ENCODE measurements at places on chromosomes 12 and 14.

- H3K27me3 ChIP-seq: peaks cover 3% of the 10 kb centered on the region
- H3K4me3 ChIP-seq: no peak overlapping the region
- no peak for DNase-seq
- peaks cover under 1% of the 10 kb centered on the region for H3K4me1 ChIP-seq
- H3K36me3 ChIP-seq: no peaks in the 10 kb centered on the region
Observed at GRCh38 chr14:105039458-105040205, 18.7 kb upstream of the CDCA4 start.

- DNase-seq: no peak
- H3K4me1 ChIP-seq: peaks cover 24% of the 10 kb centered on the region
- no peaks in the 10 kb centered on the region for H3K27me3 ChIP-seq
- H3K36me3 ChIP-seq: peaks cover 25% of the 10 kb centered on the region
- H3K27ac ChIP-seq: peak overlapping the region; percentile 88
- peak overlapping the region; percentile 73 for H3K4me3 ChIP-seq
Observed at GRCh38 chr14:89185919-89186855, 230.8 kb downstream of the FOXN3 start.

DNA sequence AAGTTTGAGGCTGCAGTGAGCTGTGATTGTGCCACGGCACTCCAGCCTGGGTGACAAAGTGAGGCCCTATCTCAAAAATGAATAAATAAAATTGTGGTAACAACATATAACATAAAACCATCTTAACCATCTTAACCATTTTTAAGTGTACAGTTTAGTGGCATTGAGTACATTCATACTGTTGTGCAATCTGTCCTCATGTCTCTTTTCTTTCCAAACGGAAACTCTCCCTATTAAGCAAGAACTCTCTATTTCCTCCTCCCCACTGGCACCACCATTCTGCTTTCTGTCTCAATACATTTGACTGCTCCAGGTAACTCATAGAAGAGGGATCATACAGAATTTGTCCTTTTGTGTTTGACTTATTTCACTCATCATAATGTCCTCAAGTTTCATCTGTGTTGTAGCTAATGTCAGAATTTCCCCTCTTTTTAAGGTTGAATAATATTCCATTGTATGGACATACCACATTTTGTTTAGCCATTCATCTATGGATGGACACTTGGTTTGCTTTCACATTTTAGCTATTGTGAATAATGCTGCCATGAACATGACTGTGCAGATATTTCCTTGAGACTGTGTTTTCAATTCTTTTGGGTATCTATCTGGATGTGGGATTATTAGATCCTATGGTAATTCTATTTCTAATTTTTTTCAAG is 4.4 kb upstream of the MARK3 start:
- no peak for DNase-seq
- no peaks in the 10 kb centered on the region for H3K4me1 ChIP-seq
- no peak overlapping the region for H3K4me3 ChIP-seq

- peaks cover 3% of the 10 kb centered on the region for H3K36me3 ChIP-seq
- H3K27ac ChIP-seq: no peak overlapping the region
- peaks cover 7% of the 10 kb centered on the region for H3K4me1 ChIP-seq
- no peak overlapping the region for H3K4me3 ChIP-seq
Observed at GRCh38 chr14:88129306-88130056, 124.5 kb downstream of the GPR65 start.

GRCh38 chr14:60647081-60647836 is 2.0 kb downstream of the SIX1 start:
- H3K4me1 ChIP-seq: peaks cover 7% of the 10 kb centered on the region
- peaks cover 27% of the 10 kb centered on the region for H3K27me3 ChIP-seq
- DNase-seq: no peak

DNA sequence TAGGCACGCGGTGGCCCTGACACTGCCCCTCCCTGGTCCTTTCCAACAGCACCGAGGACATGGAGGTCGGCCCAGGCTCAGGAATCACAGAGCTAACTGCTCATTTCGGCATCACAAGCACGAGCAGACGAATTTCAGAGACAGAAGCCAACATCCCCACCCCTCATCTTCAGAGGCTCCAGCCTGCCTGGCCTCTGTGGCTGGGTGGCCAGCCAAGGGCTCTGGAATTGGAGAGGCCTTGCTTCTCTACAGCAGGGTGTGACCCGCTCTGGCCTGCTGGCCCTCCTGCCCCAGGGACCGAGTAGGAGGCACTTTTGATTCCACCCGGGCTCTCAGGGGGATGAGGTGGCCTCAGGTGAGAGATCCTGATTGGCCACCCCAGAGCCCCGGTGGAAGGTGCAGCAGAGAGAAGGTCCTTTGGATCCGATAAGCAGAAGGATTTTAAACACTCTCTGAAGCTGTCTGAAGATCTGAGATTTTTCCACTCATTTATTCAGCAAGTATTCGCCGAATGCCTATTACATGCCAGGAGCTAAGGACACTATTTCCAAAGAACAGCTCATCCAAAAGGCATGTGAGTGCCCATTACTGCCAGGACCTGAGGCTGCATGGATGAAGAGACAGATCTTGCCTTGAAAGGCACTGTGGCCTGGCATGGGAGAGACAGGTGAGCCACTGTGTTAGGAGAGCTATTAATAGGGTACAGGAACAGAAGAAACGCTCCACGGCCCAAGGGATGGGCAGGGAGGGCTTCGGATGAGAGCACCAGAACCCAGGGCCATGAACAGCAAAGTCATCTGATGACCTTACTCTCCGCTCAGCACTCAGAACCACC is 10.2 kb downstream of the BAG5 start:
- no peak for DNase-seq
- H3K27ac ChIP-seq: no peak overlapping the region
- H3K36me3 ChIP-seq: peaks cover 6% of the 10 kb centered on the region
- H3K4me1 ChIP-seq: peaks cover 9% of the 10 kb centered on the region

DNA sequence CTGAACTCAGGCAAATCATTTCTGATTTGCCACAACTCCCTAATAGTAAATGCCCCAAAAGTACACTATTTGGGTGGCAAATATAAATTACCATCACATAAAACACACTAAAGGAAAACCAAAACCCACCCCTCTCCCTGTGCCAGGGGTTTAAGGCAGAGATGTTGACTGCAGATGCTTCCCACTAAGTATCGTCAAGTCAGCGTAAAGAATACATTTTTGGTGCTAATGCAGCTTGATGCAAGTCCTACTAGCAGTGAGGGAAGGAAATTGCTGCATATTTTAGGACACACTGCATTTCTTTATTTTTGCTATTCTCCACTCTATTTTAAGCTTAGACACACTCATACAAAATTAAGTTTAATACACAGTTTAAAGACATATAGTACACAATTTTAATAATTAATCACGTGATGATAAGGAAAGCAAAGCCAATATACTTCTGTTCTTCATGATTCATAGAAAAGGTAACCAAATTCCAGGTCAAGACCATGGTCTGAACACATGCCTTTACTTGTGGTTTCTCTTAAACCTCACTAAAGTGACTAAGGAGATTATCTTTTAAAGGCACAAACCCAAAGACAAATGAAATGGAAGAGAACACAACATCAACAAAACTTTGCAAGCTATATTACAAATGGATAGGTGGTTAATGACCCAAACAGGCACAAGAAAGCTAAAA is 162.2 kb downstream of the STXBP6 start:
- H3K27me3 ChIP-seq: peaks cover 8% of the 10 kb centered on the region
- no peak overlapping the region for H3K27ac ChIP-seq
- H3K4me1 ChIP-seq: no peaks in the 10 kb centered on the region
- DNase-seq: no peak
- no peak overlapping the region for H3K4me3 ChIP-seq
- H3K36me3 ChIP-seq: no peaks in the 10 kb centered on the region

DNA sequence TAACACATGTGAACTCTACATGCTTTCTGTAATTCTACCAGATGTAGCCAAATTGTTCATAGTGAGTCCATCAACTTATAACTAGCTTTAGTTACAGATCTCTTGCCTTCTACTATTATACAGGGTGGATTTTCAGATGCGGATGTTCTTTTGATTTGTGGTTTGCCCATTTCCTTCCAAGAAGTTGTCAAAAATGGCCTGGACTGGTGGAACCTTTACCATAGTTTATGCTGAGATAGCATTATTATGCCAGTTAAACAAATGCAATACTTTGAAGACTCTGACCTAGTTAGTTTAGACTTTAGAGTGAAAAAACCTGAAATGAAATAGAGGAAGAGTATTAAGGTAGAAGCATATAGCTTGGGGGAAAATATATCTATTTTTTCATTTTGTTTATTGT is 27.4 kb upstream of the CFL2 start:
- no peaks in the 10 kb centered on the region for H3K27me3 ChIP-seq
- no peak for DNase-seq
- peaks cover 2% of the 10 kb centered on the region for H3K4me1 ChIP-seq

DNA sequence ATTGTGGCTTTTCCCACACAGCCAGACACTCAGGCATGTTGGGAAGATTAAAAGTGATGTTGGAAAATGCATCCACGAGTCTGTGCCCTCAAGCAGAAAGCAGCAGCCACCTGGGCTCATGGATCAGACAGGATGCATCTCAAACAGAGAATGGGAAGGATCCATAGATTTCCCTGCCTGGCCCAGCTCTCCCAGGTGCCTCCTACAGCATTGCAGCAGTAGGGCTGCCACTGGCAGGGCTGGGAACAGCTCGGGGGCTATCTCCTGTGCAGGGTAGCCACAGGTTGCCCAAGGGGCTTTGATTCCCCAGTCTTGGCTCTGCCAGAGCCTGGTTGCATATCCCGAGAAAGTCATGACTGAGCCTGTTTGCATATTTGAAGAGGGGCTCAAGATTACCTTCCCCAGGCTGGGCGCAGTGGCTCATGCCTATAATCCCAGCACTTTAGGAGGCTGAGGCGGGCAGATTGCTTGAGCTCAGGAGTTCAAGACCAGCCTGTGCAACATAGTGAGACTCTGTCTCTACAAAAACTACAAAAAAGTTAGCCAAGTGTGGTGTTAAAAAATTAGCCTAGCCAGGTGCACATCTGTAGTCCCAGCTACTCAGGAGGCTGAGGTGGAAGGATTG is 19.5 kb downstream of the C14orf132 start:
- H3K36me3 ChIP-seq: no peaks in the 10 kb centered on the region
- peaks cover 16% of the 10 kb centered on the region for H3K27me3 ChIP-seq
- no peak overlapping the region for H3K4me3 ChIP-seq
- DNase-seq: no peak

DNA sequence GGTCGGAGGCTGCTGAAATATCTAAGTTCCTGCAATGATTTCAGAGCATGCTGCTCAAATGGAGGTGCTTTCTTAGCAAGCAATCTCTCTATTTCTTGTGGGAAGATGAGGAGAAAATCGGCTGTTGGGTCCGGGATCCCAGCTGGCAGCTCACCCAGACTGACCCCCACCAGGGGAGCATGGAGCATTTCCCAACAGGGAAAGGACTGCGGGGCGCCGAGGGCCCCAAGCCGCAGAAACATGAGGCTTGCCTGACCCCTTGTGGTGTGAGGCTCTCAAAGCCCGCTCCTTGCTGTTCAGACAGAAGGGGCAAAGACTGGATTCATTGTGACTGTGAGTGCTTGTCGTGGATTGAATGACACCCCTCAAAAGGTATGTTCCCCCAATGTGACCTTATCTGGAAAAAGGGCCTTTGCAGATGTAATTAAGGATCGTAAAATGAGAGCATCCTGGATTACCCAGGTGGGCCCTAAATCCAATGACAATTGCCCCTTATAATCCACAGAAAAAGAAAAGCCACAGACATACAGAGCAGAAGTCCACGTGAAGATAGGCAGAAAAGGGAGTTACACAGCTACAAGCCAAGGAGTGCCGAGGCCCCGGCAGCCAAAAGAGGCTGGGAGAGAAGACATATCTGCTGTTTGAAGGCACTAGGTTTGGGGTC is 116.3 kb upstream of the VASH1 start:
- H3K27ac ChIP-seq: no peak overlapping the region
- H3K27me3 ChIP-seq: peaks cover 16% of the 10 kb centered on the region
- H3K36me3 ChIP-seq: no peaks in the 10 kb centered on the region
- H3K4me3 ChIP-seq: no peak overlapping the region

DNA sequence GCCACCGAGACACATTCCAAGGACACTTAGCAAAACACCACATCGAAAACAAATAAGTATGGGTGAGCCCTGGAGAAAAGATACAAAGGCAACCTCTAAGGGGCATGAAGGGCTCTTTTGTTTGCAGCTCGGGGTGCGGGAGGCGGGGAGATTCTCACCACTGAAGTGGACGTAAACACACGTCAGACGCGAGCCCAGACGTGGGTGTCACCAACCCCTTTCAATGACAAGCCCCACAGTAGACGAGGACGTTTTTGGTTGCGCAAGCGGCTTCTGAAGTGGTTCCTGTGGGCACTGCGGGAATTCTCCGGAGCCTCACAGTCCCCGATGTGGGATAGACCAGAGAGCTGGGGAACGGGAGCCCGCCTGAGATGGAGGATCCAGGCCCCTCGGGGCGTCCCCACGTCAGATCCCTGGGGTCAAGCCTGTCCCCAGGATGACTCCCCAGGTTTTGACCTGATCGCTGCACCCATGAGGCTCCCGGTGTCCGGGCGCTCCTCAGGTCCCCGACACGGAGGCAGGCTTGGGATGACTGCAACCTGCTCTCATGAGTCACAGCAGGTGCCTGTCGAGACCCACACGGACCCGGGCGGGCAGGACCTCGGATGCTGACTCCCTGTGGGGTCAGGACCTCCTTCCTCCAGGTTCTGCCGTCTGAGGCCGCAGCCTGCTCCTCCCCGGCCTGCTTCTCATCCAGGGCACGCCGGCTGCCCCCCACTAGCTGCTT is 20.3 kb upstream of the ADGRD1 start:
- H3K4me1 ChIP-seq: no peaks in the 10 kb centered on the region
- no peaks in the 10 kb centered on the region for H3K36me3 ChIP-seq
- no peak for DNase-seq
- H3K27ac ChIP-seq: no peak overlapping the region
- peaks cover 17% of the 10 kb centered on the region for H3K27me3 ChIP-seq

DNA sequence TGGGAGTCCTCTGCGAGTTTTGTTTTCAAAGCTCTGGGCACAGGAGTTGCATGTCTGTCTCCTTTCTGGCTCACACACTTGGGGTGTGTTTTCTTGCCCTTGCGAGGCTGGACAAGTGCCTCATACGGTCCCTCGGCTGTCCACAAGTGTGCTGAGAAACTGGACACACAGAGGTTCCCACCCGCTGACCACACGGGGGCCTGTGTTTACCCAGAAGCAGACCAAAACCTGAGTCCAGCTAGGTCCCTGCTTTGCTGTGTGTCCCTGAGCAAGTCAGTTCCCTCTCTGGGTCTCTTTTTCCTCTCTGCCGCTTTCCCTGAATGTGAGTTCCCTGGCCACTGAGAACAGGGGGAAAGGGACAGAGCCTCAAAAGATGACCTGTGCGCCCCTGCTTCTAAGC is 678 bp upstream of the OAS2 start:
- DNase-seq: no peak
- peaks cover 49% of the 10 kb centered on the region for H3K4me1 ChIP-seq
- peak overlapping the region; percentile 69 for H3K27ac ChIP-seq
- H3K27me3 ChIP-seq: no peaks in the 10 kb centered on the region
- peak overlapping the region; percentile 99 for H3K4me3 ChIP-seq

All from memory B cell (primary cell).